Sigmoid colon (tissue), 7 donors: ENCODE measurements at places on chromosomes 7 and 10. TPM values are rescaled to one million over a fixed set of nuclear protein-coding genes. Genes with fewer than 3 reads are reported as not detected.

The ZPBP gene
- total RNA-seq = not detected

DNA sequence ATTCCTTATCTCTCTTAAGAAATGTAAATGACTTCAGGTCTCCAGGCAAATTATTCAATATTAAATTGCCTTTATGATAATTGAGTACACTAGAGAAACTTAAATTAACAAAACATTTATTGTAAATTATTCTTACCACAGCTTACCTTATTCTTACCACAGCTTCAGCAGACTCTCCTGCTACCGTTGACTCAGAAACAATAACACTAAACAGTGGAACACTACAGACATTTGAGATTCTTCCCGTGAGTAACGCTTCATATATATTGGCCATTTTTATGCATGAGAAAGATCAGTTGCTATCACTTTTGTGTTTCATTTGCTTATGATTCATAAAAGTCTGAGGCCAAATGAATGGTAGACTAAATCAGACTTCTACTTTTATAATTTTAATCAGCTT, 28.7 kb downstream of the TMEM243 start:
- no peak for DNase-seq

- no peak for DNase-seq
Observed at GRCh38 chr10:115814542-115814941, 458.5 kb downstream of the GFRA1 start.

GRCh38 chr10:20778008-20778757, 118.9 kb downstream of the NEBL start:
- DNase-seq = no peak

- no peak for DNase-seq
Observed at GRCh38 chr10:62684911-62685310, 119.6 kb upstream of the ADO start.

DNA sequence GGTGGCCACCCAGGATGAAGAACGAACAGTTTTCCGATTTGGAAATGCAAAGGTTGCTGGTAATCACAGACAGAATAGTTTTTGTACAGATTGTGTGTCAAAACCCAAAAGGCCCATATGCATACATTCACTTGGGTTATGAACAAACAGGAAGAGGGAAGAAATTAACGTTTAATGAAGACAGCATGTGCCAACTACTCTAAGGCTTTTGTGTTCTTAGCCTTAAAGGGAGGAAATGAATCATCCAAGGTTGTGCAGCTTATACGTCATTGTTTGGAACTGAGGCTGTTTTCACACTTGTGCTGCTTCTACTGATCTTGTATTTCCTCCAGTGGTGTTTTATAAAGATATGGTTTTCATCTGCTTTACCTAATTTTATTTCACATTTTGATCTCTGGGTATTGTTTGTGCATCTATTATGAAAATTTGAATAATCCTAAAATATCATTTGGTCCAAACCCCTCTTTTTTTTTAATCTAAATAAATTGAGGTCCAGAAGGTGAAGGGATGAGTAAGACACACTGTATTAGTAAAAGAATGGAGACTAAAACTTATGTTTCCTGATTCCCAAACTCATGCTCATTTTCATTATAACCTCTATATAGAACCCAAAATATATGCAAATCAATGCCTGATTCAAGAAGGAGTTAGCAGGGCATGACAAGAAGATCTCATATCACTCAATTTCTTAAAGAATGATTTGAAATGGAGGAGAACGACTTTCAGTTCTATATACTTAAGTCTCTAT, 373.1 kb downstream of the THSD7A start:
- no peak for DNase-seq

- no peak for DNase-seq
Observed at GRCh38 chr7:6588566-6588965, 1.3 kb upstream of the INTS15 start.

GRCh38 chr10:98408799-98409198, 6.2 kb downstream of the PYROXD2 start:
- DNase-seq = no peak

DNA sequence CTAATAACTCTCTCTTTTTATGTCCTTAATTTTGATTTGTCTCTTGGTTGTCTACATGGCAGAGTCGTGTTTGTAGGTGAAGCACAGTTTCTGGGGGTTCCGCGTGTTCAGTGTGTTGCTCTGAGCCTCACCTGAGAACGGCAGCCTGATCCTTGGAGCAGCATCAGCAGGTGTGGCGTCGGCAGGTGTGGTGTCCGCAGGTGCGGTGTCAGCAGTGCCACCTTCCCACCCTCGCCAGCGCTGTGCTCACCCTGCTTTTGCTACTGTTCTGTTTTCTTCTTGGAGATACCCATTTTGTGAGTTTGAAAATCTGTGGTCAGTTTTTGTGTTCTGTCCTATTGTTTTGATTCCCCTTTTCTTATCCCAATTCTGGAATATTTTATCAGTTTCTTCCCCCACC, 406.6 kb downstream of the GLRX3 start:
- DNase-seq = no peak

The FGF8 gene
- total RNA-seq = not detected

DNA sequence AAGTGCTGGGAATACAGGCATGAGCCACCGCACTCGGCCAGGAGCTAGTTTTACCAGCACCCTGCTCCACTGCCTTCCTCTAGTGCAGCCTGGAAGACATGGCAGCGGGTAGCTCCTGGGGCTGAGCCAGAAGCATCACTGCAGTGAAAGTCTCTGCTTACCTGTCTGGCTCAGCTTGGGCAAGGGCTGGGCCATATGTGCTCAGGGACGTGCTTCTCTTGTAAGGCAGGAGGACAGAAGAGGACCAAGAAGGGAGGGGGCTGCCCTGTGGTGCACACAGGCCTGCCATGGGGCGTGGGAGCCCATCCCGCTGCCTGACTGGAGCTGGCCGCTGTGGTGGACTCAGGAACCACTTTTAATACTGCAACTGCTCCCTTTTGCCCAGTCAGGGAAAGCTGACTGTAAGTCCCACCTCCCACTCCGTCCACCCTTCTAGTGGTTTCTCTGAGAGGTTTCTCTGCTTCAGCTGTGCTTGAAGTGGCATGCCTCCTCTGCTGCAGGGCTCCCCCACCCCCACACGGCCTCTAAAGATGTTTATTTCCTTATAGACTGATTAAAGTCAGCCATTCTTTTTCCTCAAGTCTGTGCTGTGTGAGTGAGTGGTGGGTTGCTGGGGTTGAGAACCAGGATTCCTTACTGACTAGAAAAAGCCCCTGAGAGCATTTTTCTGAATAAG, 25.3 kb upstream of the C10orf95 start:
- no peak for DNase-seq

The PRF1 gene
- total RNA-seq = 1.4 TPM

The CLCN1 gene
- total RNA-seq = not detected

DNA sequence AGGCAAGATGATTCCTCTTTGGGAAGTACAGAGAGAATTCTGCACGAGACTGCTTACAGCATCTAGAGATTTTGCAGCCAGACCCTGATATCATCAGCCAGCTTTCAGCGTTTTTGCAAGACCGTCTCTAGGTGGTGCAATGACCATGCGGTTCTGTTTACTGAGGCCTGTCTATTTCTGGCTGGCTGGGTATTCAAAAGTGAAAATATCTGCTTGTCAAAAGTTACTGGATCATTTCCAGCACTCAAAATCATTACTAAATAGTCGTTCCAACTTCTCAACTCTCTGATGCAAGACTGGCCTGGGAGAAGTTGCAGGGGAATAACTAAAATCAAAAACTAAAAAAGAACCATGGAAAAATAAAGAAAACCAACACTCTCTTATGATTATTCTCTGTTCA, 240.1 kb downstream of the ELMO1 start:
- DNase-seq = peak; percentile 93

The TDRD1 gene
- total RNA-seq = not detected

GRCh38 chr7:12385364-12385786, 18.3 kb downstream of the VWDE start:
- DNase-seq = no peak

GRCh38 chr10:49690698-49691356, 11.4 kb downstream of the C10orf53 start:
- DNase-seq = no peak

- DNase-seq = no peak
Observed at GRCh38 chr7:139797607-139798006, 19.8 kb upstream of the HIPK2 start.

The SMKR1 gene
- total RNA-seq = not detected

The HGF gene
- 5.6 TPM for total RNA-seq

GRCh38 chr7:47685712-47686376, 103.9 kb upstream of the TNS3 start:
- no peak for DNase-seq

GRCh38 chr10:75358132-75358531, 43.4 kb downstream of the ZNF503 start:
- DNase-seq = no peak

DNA sequence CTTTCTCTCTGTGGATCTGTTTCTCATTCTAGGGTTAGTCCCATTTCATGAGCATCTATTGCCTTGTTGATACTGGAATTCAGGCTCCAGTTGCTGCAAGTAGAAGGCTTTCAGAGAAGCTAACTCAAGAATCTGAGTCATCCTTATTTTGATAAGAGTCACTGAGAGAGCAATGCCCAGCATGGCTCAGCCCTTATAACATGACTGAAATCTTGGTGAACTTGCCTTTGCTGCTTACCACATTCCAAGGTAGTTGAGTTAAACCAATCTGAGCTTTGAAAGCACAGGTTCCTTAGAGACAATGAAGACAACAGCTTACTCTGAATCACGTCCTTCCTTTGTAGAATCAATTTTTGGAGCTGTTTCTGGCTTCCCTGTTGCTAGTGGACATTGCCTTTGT, 53.6 kb upstream of the CHCHD3 start:
- no peak for DNase-seq

GRCh38 chr10:124340033-124340760, 78.5 kb downstream of the OAT start:
- DNase-seq = no peak

The LHFPL3 gene
- total RNA-seq = 0.36 TPM

DNA sequence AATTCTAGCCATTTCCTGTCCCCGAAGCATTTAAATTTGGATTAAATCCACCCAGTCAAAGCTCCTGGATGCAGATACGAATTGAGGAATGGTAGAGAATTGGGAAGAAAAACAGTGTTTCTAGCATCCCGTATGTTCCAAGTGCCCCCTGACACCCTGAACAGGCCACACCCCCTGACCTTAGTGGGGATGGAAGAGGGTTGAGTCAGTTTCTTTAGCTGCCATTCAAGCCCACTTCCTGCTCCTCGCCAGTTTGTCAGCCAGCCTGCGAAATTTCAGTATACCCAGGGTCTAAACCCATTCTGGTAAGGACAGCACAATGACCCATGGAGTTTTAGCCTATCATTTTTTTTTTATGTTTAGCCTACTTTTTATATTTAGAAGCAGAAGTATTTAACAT, 101.1 kb downstream of the PKD1L1 start:
- no peak for DNase-seq

GRCh38 chr7:102819151-102819550, 70.4 kb downstream of the FAM185A start:
- DNase-seq = no peak

The GALNT17 gene
- 45.4 TPM for total RNA-seq

The HMX2 gene
- total RNA-seq = 0.36 TPM

DNA sequence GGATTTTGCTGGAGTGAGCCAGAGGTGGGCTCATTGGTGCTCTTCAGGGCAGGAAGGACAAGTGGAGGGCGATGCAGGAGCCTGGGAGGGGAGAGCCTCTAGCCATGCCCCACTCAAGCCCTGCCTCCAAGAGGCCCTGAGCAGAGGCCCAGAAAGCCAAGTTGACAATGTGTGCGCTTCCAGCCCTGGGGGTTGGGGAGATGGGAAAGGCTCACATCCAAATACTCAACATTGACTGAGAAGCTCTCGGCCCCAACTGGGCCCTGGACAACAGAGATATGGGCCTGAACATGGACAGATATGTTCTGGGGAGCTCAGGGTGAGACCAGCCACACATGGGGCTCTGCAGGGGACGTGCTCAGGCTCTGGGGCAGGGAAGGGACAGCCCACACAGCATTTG, 39.0 kb downstream of the FRMPD2 start:
- DNase-seq = no peak

DNA sequence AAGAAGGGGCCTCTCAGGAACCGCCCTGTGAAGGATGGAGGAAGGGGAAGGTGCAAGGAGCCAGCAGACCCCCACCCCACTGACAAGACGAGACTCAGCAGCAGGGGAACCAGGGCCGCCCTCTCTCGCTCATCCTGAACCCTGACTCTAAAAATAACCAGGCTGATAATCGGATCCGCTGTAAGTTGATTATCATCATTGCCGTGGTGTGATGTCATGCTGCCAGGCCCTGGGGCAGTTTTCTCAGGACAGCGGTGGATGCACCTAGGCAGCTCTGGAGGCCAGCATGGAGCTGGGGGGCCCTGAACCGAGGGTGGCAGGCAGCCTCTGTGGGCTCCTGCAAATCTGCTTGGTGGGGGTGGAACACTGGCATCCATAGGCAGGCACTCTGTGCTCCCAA, 7.9 kb downstream of the RET start:
- DNase-seq = no peak

The HMX3 gene
- 0.68 TPM for total RNA-seq

GRCh38 chr7:141884539-141885225, 31.5 kb upstream of the OR9A4 start:
- no peak for DNase-seq

- no peak for DNase-seq
Observed at GRCh38 chr10:111127081-111127848, 50.4 kb downstream of the ADRA2A start.

GRCh38 chr7:91573405-91573804, 307.1 kb downstream of the MTERF1 start:
- no peak for DNase-seq

The CHAT gene
- total RNA-seq = not detected

- DNase-seq = no peak
Observed at GRCh38 chr7:28258240-28258639, 77.6 kb upstream of the JAZF1 start.

- DNase-seq = no peak
Observed at GRCh38 chr10:17756557-17757217, 4.7 kb downstream of the TMEM236 start.

DNA sequence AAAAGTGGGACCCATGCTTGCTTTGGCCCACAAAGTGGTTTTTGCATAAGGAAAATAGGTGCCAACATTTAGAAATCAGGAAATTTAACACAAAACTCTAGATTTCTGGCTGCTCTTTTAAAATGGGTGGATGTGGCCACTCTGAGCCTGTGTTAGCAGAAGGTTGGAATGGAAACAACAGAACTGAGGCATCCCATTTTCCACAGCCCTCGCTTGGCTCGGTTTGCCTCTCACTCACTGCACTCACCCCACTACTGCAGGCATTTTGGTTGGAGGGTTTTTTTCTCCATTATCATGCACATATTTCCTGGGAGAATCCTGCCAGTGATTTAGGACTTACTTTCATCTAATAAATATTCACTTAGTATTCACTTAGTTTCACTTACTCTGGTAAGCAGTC, 178.9 kb downstream of the BICC1 start:
- no peak for DNase-seq

The JCAD gene
- total RNA-seq = 127 TPM

The MNX1 gene
- not detected for total RNA-seq

GRCh38 chr10:92240289-92241157, 50.4 kb downstream of the CPEB3 start:
- peak; percentile 81 for DNase-seq
